ENCODE measurements at places on chromosomes 5 and 9. TPM values are rescaled to one million over a fixed set of nuclear protein-coding genes. Genes with fewer than 3 reads are reported as not detected.

DNA sequence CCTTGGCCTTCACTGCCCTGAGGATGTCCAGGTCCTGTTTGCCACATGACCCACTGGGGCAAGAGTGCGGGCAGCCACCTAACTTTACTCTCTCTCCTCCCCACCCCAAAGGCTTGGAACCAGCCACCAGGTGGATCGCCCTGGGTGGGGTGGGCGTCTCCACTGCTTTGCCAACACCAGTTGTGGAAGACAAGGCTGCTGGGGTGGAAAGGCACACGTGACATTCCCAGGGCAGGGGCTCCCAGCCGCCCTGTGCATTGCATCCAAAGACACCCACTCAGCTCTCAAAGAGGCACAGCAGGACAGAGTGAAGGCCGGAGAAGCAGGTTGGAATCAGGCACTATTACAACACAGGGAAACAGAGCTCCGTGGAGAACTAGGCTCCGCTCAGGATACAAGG is 162.2 kb downstream of the OLFM1 start:
- no peak overlapping the region for H3K4me3 ChIP-seq
- H3K27me3 ChIP-seq = peaks cover 53% of the 10 kb centered on the region
- H3K27ac ChIP-seq = no peak overlapping the region
- H3K36me3 ChIP-seq = no peaks in the 10 kb centered on the region

TMEM174 gene
- not detected for total RNA-seq

DNA sequence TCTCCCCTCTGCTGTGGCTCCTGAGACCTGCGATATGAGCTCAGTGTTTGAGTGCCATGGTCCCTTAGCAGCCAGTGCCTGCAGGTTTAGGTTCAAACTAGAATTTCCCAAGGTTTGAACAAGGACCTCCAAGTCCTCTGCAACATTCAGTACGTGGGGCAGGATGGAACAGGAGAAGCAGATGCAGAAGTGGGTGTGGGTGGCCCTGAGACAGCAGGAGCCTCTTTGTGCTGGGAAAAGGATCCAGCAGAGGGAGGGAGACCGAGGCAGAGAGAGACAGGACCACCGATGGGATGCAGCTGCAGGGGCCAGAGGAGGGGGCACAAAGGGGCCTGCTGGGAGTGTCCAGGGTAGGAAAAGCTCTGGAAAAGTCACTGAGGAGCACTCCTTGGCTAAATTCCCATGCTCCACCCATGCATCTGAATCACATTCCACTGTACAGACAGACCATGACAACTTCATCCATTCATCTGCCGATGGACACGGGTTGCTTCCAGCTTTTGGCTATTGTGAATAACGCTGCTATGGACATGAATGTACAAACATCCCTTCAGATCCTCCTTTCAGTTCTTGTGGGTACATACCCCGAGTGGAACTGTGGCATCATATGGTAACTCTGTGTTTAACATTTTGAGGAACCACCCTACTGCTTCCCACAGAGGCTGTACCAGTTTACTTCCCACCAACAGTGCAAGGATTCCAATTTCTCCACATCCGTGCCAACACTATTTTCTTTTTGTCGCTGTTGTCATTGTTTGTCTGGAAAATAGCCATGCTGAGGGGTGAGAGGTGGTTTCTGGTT is 26.7 kb upstream of the SUSD3 start:
- peaks cover 1% of the 10 kb centered on the region for H3K36me3 ChIP-seq
- no peak overlapping the region for H3K4me3 ChIP-seq
- H3K27ac ChIP-seq = no peak overlapping the region
- no peak for DNase-seq

TTC39B gene
- total RNA-seq = 7.8 TPM

All from progenitor cell of endocrine pancreas (in vitro differentiated cells).